NCI-H146 (cell line): ENCODE measurements at places on chromosomes 1 and 21.

- DNase-seq, result no peak
These were observed 145.0 kb upstream of the SGIP1 start for GRCh38 chr1:66388913-66389312.

GRCh38 chr1:153752072-153752471 lies 23.1 kb upstream of the SLC27A3 start:
- DNase-seq, result no peak

DNA sequence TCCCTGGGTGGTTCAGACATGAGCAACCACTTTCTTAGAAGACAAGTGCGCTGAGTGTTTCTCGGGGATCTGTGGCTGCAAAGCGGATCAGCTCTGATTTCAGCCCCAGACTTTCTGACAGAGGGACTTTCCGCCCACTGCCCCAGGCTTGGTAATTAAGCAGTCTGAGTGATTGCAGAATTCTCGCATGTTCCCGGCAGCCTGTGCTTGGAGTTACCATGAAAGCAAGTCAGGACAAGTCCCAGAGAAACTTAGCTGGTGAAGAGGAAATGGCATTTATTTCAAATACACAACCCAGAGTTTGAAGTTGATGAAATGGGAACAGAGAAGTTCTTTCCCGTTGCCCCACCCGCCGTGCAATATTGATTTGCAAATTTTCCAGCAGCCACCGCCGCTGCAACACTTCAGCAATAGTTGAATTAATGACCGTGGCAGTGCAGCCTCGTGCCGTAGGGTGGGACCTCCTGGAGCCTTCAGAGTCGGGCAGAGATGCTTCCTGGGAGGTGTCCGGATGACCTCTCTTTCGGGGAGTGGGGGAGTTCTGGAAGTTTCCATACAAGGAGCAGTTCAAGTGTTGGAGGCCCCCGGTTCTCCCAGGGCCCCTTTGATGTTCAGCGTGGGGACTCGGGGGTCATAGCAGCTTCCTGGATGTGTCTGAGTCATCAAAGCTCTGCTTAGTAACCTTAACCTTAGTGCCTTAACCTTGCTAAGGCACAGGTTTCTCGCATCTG lies 134.7 kb downstream of the KAZN start:
- no peak for DNase-seq

DNA sequence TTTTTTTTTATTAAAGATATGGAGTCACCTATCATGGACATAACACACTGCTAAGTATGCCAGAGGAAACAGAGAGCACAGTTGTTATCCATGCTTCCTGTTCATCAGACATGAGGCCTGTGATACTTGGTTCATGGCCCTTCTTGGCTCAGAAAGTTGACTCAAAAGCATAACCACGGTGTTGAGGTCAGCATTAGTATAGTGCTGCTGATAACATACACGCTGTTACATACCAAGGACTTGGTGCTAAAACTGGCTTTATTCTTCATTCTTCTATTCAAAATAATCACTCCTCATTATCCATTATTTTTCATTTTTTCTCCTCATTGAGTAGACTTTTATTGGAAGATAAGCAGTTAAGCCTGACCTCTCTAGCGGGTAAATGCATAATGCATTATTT lies 464.1 kb downstream of the ADGRL2 start:
- DNase-seq, result no peak

- no peak for DNase-seq
These were observed 311 bp downstream of the IRF2BP2 start for GRCh38 chr1:234609691-234610042.

GRCh38 chr1:245915841-245916240 lies 591.2 kb downstream of the SMYD3 start:
- no peak for DNase-seq

DNA sequence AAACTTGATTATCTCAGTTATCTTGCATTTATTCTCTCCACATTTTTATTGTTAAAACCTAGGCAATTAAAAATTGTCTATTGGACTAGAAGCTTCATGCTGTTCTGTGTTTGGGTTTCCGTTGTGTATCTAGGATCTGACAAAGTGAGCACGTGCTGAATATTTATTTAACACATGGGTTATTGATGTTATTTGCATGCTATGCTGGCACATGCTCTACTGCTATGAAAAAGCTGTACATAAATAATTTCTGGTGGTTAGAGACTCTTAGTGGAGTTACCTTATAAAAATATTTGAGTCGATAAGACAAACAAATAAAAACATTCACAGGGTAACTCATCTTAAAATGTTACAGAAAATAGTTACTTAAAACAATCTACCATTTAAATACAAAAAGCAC lies 1769.7 kb downstream of the MRPL39 start:
- DNase-seq, result peak; percentile 2

GRCh38 chr1:224472806-224473205 lies 38.2 kb upstream of the WDR26 start:
- DNase-seq, result no peak

GRCh38 chr1:55204997-55205396 lies 10.2 kb downstream of the USP24 start:
- DNase-seq, result no peak

DNA sequence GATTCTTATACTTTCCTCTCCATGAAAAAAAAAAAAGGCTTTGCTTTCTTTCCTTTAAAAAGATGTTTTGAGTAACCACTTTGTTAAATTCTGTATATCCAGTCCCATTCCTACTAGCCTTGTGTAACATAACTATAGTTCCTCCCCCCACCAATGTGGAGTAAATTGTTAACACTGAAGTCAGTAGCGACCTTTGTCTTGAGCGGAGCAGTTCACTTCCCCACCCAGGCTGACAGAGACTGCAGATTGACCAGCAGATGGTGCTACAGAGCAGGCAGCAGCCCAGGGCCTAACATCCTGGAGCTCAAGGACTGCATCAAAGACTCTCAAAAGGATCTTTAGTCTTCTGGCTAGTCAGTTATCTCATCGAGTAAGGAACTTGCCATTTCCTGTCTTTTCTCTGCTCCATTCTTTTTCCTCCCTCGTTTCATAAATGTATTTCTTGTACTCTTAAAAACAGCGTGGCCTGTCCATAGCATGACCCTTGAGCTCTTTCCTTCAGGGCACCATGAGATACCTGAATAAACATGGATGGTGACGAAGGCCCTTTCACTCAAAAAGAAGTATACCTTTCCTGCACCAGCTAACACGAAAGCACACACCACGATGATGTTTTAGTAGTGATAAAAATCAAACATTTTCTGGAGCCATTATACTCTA lies 503.5 kb upstream of the PKN2 start:
- DNase-seq, result peak; percentile 27

- peak; percentile 84 for DNase-seq
These were observed at the start of gene LRRC8C for GRCh38 chr1:89632657-89633247. Gene LRRC8C, plus strand, starts transcription at chr1:89633120. Its CDS starts 53,354 bp downstream, at chr1:89686474.

GRCh38 chr21:34352556-34352955 lies 11.2 kb upstream of the KCNE2 start:
- no peak for DNase-seq

- no peak for DNase-seq
These were observed 379.2 kb upstream of the SPAG17 start for GRCh38 chr1:118563981-118564951.

DNA sequence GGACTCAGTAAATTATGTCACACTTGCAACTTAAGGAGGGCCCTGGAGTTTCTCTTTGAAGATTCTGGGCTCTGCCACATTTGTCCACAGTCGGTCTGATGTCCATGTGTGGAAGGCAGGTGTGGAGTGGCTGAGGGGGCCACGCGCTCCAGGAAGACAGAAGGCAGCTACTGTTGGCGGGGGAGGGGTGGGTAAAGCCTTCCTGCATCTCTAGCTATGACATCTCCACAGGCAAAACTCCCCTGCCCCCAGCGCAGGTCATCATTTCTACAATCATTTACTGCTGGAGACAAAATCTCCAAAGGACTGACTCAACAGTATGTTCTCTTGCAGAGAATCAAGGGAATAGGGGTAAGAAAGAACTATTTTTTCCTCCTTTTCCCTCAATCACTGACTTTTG lies 11.4 kb upstream of the TSPEAR start:
- DNase-seq, result peak; percentile 65

- no peak for DNase-seq
These were observed 76.0 kb upstream of the C1orf105 start for GRCh38 chr1:172344444-172344843.

GRCh38 chr1:34199927-34200326 lies 23.2 kb downstream of the C1orf94 start:
- DNase-seq, result no peak

DNA sequence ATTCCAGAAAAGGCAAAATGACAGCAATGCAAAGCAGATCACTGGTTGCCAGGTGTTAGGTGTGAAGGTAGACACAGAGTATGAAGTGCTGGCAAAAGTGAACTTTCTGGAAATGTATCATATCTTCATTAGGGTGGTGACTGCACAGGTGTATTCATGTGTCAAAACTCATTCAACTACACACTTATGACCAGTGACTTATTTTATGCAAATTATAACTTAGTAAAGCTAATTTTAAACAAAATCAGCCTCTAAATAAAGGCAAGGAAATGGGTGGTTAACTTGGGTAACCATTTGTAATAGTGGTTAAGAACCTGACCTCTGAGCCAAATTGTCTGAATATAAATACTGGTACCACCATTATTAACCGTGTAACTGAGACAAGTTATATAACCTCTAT lies 7.4 kb downstream of the COP1 start:
- DNase-seq, result no peak

DNA sequence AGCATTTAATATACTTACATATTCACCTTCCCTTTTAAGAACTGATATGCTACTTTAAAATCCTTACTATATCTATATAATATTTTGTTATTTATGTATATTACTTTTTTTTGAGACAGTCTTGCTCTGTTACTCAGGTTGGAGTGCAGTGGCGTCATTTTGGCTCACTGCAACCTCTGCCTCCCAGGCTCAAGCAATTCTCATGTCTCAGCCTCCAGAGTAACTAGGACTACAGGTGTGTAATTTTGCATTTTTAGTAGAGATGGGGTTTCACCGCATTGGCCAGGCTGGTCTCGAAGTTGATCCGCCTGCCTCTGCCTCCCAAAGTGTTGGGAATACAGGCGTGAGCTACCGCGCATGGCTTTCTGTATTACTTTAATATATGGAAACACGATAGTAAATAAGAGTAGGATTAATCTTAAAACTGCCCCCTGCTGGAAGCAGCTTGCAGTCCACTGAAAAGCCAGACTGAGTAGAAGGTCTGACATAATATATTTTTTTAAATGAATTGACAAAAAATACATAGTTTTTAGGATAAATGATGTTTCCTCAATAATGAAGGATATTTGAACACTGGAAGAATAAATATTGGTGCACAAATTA lies 24.4 kb downstream of the RCAN3 start:
- DNase-seq, result peak; percentile 10

DNA sequence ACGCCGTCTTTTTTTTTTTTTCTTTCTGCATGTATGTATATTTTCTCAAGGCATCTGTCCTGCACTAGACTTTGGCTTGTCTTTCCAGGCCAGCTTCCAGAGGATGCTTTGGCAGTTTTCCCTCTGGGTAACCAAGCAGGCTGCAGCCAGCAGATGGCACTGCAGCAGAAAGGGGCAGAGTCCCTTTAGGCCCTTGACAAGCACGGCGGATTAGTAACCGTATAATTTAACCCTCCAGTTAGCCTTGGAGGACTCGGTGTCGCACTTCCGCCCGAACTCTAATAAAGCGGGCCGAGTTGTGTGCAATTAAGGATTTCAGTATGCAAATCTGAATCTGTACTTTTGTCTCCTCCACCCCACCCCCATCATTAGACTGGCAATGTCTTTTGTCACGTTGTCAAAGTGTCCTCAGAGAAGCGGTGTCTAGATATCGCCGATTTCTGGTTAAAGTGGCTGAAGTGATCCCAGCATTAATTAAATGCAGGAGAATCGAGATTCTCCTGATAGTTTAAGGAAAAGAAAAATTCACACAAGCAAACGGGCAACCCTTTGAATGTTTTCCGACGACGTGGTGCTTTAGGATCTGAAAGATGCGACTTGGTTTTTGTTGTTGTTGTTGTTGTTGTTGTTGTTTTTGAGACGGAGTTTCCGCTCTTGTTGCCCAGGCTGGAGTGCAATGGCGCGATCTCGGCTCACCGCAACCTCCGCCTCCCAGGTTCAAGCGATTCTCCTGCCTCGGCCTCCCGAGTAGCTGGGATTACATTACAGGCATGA lies 1.1 kb upstream of the TMEM167B start:
- DNase-seq, result peak; percentile 71

DNA sequence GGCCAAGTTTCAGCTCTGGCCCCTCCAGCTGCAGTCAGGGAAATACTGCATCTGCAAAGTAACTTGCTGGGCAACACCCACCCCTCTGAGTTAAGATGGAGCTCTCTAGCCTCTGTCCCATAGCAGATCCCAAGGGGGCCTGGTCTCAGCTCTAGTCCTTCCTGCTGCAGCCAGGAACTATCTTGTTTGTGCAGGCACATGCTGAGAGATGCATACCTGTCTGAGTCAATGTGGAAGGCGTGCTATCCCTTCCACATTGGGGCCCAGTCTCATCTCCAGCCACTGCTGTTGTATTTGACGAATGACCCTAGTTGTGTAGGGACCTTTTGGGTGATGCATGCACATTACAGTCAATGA lies 76.4 kb downstream of the CTH start:
- no peak for DNase-seq

DNA sequence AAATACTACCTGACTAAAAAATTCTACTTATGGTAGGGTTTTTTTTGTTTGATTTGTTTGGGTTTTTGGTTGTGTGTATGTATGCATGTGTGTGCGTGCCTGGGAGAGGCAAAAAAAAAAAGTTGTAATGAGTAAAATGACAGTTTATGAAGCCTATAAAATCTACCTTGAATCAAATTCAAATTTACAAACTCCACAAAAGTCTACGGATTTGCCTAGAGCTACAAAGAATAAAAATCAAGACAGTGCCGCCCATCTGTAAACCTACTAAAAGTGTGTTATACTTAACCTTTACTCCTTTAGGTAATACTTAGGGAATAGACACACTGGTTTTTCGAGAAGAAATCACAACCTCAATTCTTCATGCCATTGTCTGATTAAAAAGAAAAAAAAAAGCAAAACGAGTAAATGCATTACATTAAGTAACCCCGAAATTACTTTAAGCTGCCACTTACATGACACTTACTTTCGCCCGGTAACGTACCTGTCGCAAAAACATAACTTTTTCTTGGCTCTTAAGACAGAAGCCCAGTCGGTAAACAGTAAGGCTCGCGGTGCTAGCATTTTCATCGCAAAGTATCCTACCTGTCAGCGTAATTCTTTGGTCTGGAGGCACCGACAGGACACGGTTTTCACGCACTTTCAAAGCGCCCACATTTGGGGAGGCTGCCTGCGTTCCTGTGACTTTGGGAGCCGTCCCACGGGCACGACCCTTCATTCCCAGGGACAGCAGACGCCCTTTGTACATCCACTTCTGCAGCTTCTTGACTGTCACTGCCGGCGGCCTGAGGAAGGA lies 951 bp downstream of the SYDE2 start:
- DNase-seq, result no peak

DNA sequence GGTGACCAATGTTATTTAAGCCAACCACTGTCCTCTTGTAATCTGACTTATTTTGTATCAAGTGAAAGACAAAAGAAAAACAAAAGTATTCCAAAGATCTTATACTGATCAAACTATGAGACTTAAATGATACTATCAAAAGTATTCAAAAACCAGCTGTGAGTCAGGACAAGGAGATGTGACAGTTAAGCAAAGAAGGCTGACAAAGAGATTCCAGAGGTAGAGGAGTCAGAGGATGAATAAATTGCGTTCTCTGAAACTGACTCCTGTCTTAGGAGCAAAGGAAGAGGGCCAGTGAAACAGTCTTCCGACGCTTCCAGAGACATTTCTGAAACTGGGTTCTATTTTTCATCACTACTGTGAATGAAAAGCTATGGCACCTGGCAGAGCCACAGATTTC lies 20.9 kb downstream of the TMEM50B start:
- DNase-seq, result no peak

- peak; percentile 98 for DNase-seq
These were observed 205.8 kb upstream of the PLXNA2 start for GRCh38 chr1:208449951-208450350.

- DNase-seq, result no peak
These were observed 1.4 kb downstream of the RWDD2B start for GRCh38 chr21:29017639-29018237.
